Renal pelvis (tissue), 12 donors: ENCODE measurements at places on chromosomes 12 and 14.

DNA sequence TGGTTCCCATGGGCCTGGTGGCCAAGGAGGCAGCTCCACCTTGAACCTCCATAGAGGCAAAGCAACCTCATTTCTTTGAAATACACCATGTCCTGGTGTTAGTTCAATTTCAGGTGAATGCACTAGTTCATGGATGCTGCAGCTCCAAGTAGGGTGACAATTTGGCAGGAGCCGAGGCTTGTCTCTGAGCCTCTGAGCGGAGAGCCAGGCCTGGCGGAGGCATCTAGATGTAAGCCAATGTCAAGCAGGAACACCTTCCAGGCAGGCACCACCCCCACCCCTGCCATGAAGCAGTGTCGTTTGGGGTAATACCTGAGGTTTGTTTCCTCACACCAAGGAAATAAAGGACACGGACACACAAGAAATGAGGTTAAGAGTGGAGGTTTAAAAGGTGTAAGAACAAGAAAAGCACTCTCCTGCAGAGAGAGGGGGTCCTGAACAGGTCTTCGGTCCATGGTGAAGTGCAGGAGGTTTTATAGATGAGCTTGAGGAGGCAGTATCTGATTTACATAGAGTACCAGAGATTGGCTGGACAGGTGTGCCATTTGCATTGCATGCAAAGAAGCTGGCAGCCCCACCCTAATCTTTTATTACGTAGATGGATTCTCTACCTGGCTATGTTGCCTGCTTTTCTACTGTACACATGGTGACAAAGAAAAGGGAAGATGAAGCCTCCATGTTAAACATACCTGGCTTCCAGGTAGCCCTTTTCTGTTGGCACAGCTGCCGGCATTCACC lies 60.3 kb downstream of the RIN3 start:
- no peak for DNase-seq

DNA sequence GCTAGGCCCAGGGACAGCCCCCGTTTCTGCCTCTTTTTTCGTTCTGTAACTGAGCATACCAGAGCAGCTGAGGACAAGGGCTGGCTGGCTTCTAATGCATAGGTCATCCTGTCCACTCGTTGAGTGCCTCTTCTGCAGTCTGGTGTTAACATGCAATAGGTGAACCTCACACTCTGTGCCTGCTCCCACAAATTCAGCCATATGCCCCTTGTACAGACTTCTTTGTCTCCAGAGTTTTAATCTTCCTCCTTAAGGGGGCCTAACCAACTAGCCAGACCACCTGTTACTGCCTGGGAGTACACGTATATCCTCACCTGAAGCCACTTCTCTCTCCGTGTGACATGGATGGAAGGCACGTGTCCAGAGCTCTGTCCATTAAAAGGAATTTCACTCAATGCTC lies 111.1 kb downstream of the SLC15A4 start:
- DNase-seq, result no peak

DNA sequence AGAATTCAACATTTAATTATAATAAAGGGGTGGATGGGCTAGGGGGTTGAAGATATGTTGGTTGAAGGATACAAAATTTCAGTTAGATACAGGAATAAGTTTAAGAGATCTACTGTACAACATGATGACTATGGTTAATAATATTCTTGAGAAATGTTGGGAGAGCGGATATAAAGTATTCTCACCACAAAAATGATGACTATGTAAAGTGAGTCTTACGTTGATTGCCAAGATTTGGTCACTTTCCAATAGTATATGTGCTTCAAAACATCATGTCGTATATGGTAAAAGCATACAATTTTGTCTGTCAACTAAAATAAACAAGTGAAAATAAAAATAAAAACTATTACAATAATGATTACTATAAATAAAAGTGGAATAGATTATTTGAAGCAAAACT lies 802.0 kb downstream of the C12orf50 start:
- no peak for DNase-seq

GRCh38 chr12:11954181-11954580 lies 116.6 kb upstream of the BCL2L14 start:
- DNase-seq, result no peak

DNA sequence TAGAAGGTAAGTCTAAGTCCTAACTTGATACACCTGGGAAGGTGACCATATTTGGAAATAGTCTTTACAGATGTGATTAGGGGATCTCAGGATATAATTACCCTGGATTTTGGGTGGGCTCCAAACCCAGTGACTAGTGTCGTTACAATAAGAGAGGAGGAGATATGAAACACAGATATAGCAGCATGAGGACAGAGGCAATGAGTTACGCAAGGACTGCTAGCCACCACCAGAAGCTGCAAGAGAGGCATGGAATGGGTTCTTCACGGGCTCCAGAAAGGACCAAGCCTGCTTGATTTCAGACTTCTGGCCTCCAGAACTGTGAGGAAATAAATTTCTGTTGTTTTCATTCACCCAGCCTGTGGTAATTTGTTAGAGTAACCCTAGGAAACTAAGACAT lies 28.6 kb downstream of the FGFR1OP2 start:
- DNase-seq, result no peak
